ENCODE measurements at places on chromosomes 2 and 18.

- DNase-seq, result no peak
These were observed 123.8 kb downstream of the NCKAP5 start for GRCh38 chr2:133444465-133444864.

- DNase-seq, result no peak
These were observed 98.3 kb downstream of the RAPGEF4 start for GRCh38 chr2:172833898-172834297.

DNA sequence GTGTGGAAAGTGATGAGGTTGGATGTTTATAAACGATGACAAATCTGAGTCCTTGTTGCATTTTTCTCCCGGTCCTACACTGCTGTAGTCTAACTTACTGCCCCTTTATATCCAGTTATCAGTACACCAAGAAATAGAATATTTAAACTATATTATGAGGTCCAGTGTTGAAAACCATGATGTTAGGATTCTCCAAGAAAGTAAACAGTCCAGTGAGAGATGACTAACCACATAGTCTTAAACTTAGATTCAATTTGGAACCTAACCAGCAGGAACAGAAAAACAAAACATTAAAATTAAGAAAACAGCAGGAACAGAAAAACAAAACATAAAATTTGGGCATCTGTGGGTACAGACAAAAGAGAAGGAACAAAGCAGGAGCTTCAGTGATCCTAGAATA is 143.2 kb downstream of the TPGS2 start:
- no peak for DNase-seq

- DNase-seq, result no peak
These were observed 54.3 kb downstream of the ITGA6 start for GRCh38 chr2:172481507-172482262.

GRCh38 chr2:209757163-209757562 is 14.5 kb upstream of the UNC80 start:
- no peak for DNase-seq

DNA sequence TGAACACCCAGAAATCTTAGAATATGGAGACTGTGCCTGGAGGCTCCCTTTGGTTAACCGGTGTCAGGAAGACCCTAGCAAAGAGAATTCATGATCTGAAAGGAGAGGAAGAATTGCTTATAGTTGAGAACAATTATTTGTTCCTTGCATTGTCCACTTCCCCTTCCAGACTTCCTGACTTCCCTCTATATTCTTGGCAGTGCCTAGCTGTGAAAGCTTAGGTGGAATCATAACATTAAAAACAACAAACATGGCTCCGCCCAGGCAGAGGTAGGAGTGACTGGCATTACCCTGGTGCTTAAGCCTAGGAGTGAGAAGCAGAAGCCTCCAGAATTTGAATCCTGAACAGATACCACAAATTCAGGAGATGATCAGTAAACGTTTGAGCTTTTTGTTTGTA is 1.9 kb downstream of the TTL start:
- DNase-seq, result no peak

DNA sequence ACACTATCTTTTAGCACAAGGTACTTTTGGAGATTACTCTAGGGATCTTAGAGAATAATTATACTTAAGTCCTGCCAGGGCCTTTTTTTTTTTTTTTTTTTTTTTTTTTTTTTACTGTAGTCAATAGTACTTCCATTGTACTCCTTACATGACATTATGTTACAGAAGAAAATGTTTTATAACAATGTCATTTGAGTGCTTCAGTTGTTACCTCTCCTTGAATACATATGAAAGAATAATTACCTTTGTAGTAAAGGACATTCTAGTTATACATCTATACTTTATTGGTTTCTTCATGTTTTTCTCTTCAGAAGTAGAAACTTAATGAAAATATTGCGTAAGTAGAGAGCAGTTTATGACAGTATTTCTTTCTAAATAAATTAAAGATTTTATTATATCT is 834.9 kb downstream of the DPP10 start:
- DNase-seq, result no peak

GRCh38 chr18:49563701-49564517 is 2.1 kb downstream of the LIPG start:
- no peak for DNase-seq

GRCh38 chr2:124756048-124756447 is 731.0 kb downstream of the CNTNAP5 start:
- DNase-seq, result no peak

- no peak for DNase-seq
These were observed 352.1 kb upstream of the ZNF521 start for GRCh38 chr18:25704071-25704470.

- no peak for DNase-seq
These were observed 58.7 kb downstream of the PAX3 start for GRCh38 chr2:222239945-222240675.

- no peak for DNase-seq
These were observed 108.3 kb upstream of the LRATD1 start for GRCh38 chr2:14524041-14524802.

DNA sequence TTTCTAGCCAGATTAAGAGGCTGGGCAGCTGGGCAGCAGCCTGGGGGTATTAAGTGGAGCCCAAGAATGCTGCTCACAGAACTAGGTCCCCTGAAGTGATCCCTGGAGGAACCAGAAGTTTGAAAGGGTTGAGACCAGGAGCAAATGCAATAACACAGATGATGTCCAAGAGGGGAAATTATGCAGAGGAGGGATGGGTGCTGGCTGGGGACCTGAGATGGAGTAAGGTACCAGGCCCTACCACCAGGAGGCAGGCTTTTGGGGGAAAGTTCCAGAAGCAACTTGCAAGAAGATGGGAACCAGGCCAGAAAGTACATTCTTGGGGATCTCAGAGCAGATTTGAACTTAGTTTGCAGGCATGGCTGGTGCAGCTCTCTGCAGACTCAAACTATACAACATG is 175.1 kb downstream of the NCK2 start:
- no peak for DNase-seq

- no peak for DNase-seq
These were observed 124.2 kb upstream of the FAM98A start for GRCh38 chr2:33723329-33723728.

DNA sequence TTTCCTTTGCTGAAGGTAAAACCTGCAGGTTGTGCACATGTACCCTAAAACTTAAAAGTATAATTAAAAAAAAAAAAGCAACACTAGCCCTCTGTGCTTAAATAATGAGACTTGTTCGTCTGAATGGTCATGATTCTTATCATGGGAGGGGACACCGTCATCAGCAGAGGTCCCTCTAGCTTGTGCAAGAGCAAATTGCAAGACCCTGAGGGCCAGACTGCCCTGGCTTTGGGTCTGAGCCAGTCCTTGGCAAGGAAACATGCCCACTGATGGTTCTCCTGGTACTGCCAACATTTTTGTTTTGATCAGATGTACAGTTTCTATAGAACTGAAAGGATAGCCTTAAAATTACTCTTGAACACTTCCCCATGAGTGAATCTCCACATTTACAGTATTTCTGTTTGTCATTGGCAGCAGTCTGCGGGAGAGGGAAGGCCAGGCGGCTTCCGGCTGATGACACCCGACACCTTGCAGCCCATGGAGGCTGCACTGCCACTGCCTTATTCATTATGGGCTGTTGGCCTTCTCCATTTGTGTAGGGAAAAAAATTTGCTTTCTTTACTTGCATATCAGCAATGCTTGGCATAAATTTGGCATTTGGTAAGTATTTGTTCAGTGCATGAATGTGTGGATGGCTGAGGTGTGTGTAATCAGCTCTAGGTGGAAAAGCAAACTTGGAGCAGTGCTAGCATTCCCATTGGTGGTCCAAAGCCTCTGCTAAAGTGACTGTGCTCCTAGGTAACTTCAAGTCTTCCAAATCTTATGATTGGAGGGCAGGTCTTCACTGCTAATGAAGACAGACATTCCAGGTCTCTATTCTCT is 161.6 kb upstream of the ALKAL2 start:
- DNase-seq, result no peak

- DNase-seq, result no peak
These were observed 235.0 kb upstream of the HNMT start for GRCh38 chr2:137729305-137729704.

DNA sequence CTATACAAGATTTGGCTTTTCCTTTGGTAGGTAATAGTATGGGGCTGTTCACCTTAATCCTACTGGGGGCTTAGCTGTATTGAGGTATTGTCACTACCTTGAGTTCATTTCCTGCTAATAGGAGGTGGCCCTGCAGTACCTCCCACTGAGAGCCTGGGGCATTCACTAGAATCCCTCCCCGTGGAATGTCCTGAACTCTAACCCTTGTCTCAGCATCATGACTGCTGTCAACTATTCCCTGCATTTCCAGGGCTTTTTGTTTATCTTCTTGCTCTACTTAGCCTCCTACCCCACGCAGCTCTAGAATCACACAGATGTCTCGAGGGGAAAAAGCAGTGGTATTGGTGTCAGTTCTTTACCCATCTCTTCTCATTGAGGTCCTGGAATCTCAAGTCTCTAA is 542.3 kb downstream of the METTL4 start:
- DNase-seq, result no peak

GRCh38 chr2:33588232-33588631 is 10.9 kb downstream of the FAM98A start:
- DNase-seq, result no peak
